T follicular helper cell (primary cell): ENCODE measurements at places on chromosomes 12 and 14.

GRCh38 chr12:67520606-67521005 is 127.9 kb upstream of the DYRK2 start:
- DNase-seq: no peak

- DNase-seq: no peak
These were observed 32.8 kb downstream of the HECTD4 start for GRCh38 chr12:112349431-112349830.

DNA sequence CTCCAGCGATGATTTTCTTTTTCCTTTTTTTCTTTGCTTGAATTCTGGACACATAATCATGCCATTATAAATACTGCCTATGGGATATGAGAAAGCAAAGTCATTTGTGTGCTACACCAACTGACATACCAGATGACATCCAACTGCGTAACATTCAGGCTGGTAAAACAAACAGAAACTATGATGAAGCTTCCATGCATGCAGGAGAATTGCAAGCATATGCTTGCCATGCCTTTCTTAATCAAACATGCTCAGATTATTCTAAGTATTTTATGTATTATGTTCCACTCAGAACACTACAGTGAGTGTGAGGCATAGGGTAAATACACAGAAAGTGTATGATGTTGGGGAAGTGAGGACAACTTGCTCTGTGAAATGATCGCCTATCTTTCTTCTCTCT is 97.4 kb downstream of the C12orf50 start:
- no peak for DNase-seq

DNA sequence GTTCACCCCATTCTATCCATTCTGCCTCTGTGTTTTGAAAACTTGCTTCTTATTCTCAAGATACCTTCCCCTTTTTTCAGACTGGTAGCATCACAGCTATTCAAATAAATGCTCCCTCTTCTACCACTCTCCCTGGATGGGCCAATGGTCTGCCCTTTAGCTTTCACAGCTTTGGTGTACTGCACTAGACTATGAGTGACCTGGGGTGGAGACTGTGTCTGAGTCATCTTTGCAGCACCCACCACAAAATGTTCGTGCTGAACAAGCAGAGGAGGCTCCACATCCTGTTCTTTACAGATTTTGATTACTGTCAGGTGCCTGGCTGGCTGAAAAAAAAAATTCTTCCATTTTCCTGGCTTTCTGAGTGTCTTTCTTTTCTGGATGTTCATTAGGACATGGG is 1104.1 kb upstream of the TMEM132C start:
- DNase-seq: no peak

DNA sequence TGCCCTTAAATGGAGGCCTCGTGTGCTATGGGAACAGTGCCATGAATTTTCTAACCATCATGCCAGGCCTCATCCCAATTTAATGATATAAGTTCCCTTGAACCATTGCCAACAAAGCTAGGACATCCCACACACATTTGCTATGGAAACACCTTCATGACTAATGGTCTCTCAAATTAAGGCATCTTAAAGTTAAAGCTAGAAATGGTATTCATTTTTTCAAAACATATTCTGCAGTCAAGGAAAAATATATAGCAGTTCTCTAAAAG is 117.3 kb downstream of the BTG1 start:
- DNase-seq: no peak

GRCh38 chr14:30553311-30553989 is 5.5 kb upstream of the G2E3 start:
- no peak for DNase-seq

DNA sequence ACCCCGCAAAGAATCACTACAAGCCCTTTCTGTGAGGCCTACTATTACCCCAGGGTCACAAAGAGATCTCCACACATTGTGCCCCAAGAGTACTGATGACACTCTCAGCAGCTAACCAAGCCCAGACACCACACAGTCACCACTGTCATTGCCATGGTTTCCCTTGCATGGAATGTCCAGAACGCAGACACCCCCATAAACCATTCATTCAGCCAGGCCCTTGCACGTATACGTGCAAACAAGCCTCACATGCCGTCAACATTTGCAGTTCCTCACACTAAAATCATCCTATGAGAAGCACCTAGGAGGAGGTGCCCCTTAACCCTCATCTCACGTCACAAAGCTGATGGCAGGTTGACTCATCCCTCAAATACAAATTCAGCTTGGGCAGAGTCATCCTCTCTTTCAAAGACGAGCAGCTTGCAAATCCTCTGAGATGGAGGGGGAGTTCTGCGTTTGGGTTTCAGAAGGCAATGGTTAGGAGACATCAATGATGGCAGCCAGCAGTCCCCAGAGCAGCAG is 17.1 kb upstream of the KRT77 start:
- DNase-seq: no peak

- DNase-seq: no peak
These were observed 3.1 kb downstream of the GARIN2 start for GRCh38 chr14:67192366-67192765.

GRCh38 chr12:356276-356988 is 32.7 kb downstream of the KDM5A start:
- no peak for DNase-seq

DNA sequence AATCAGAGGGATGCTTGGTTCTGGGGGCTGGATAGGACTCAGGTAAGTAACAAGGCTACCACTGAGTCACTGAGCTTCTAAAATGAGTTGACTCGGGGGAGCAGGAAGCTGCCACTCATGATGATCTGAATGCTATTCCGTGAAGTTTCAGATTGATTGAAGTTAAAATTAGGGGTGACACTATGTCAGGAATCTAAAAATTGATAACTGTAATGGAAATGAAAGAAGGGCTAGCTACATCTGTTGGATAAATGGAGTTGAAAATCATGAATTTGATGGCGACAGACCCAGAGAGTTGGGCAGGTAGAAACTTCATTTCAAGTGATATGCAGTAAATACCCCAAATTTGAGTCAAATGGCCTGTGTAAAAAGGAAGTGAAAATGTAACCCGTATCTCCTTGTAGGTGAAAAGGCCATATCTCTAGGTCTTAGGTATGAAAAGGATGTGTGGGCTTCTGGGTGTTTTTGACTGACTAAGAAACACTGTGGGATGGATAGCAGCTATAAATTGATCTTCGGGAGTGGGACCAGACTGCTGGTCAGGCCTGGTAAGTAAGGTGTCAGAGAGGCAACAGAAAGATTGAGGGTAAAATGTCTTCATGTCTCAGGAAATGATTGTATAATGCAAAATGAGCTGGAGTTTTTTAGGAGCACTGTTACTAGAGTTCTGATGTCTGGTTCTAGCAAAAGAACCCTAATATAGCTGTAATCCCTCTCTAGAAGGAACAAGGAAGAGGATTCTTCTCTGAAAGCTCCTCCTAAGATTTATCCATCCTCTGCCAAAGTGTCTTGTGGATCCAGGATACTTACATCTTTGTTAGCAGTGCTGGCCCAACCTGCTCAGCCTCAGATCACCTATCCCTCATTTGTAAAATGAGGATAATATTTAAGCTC is 57.3 kb downstream of the DAD1 start:
- no peak for DNase-seq

DNA sequence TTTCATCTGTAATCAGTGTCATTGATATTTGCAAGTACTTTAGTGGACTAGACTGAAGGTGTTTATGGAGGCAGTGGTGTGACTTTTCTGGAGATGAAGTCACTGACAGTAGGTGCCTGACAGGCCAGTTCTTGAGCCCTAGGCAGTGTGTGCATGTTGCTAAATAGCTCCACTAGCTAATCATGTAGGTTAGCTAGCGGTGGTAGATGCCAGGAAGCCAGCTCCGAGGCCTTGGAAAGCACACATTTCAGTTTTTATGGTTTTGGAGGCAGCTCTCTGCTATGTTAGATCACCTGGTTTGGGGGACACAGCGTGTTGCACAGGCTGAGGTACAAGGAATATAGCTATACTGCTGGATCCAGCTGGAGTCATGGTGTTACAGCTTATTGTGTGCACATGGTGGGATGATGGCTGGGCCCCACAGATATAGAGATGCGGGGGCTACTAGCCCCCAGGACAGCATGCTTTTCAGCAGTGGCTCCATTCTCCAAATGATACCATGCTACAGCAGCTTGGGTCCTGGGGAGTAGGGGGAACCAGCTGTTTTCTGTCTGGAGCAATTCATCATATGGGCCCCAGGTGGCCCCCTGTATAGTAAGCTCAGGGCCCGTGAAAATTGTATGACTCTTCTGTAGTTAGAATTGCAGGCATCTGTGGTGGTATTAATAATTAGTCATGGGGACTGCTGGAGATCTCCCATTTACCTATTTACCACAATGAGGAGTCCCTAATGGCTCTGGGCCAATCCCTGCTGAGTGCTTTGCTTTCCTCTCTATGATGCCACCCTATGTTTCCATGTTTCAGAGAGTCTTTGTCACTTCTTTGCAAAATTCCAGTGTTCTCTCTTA is 367.2 kb upstream of the LMO3 start:
- DNase-seq: no peak

DNA sequence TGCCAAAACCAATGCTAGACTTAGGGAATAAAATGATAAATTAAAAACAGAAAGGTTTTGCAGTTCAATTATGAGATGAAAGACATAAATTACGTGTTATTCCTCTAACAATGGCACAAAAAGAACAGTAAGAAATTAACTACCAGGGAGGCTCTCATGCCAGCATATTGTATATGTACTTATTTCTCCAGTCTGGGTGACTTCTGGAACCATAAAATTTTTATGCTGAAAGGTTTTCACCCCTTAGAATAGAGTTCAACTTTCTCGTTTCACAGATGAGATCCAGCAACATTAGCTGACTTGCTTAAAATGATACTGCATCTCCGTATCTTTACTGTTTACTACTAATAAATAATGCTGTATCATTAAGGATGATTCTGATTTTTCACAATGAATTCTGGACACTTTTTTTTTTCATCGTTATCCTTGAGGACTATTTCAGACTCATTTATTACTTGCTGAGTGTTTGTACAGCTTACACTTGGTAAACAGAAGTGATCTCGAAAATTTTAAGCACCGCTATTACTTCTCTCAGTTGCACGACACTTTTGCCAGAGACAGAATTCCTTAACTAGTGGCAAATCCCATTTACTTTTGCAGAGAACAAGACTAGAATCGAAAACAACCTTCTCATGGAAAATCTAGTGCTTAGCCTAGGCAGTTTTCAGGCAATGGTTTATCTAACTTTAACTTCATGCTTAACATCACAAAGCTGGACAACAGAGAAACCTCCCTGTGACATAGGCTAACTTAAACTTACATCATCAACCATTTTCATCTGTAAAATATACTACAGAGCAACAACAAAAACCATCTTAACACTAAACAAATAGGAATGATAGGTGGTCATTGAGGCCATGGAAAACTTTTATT is 2.7 kb downstream of the RSRC2 start:
- no peak for DNase-seq

DNA sequence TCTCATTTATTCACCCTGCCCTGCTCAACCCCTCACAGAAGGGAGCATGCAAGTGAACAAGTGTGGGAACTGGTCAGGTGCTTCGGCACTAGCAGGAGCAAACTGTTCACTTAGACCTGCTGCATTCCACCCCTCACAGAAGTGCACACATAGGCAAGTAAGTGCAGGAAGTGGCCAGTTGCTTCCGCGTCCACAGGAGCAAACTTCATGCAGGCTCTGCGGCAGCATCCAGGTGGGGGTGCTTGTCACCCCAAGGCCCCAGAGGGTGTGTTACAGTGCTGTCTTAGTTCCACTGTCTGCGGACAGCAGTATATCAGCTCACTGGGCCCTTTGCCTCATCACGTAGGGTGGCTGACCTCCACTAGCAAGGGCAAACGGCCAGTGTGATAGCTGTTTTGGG is 167.3 kb upstream of the AVPR1A start:
- DNase-seq: no peak

DNA sequence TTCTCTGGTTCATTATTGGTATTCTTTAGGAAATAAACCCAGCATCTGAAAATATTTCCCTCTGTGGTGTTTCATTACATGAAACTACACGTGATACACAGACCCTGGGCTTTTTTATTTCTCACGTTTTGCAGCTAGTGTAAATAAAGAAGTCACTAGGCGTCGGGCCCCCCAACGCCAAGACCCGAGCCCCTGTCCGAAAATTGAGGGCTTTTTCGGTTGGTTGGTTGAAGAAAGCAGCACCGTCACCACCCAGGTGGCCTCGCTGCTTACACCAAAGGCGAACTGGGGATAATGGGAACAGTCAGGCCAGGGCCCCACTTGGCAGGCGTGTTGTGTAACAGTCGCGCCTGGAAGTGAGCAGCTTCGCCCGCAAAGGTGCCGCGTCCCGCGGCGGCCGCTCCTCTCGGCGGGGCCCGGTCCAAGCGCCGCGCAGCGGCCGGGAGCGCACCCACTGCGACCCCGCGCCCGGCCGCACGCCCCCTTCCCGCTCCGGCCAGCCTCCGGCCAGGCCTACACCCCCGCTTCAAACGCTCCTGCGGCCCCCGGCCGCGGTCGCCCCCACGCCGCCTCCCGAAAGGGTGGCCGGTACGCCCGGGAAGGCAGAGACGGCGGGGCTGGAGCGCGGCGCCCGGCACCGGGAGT is 1.2 kb downstream of the DUSP16 start:
- peak; percentile 19 for DNase-seq

DNA sequence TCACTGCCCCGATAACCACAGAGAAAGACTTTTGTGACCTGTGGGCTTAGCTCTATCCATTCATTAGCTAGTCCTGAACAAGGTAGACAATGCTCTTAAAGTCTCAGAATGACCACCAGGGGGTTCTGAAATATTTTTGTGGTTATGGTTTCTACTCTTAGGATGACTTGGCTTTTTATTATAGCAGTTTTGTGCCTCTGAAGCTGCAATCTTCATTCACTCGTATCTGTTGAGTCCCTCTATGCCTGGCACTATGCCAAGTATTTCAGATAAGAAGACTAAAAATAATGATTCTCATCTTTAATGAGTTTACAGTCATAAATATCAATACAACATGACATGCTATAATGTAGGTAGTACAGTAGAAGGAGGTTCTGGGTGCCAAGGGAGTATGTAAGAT is 130.8 kb upstream of the TRHDE start:
- no peak for DNase-seq

DNA sequence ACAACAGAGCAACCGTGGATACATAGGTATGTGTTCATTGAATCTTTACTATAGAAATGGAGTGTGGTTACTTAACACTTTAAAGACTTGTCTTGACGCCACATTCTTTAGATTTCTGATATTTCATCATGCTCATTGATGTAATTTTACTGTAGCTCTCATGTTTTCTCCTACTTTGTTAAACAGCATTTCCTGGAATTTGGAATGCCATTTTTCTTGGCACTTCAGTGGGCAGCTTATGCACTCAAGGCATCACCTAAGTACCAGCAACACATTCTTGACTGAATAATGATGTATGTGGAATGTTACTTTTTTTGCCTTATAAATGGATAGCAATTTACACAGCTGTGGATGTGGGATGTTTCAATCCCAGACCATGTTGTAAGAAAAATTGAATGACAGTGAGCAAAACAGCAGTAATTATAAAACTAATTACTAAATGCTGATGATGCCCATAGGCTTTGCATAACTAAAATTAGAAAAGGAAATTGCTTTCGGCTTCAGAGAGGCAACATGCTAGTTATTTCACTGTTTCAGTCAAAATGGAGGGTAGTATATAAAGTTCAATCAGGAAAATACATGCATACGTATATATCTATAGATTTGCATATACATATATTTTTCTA is 298.5 kb downstream of the NPAS3 start:
- no peak for DNase-seq

- DNase-seq: no peak
These were observed 14.0 kb upstream of the PTGDR start for GRCh38 chr14:52253503-52253902.
